ENCODE measurements at places on chromosomes 1 and 21. TPM values are rescaled to one million over a fixed set of nuclear protein-coding genes. Genes with fewer than 3 reads are reported as not detected.

The HHAT gene
- total RNA-seq: 2.8 TPM

The VWA1 gene
- total RNA-seq: 24.3 TPM

The NMNAT1 gene
- total RNA-seq: 21.8 TPM

The ETNK2 gene
- 3.2 TPM for total RNA-seq

The CRYZ gene
- total RNA-seq: 43.3 TPM

The ASTN1 gene
- 1.7 TPM for total RNA-seq

GRCh38 chr1:110915804-110916203 is 42.9 kb downstream of the CD53 start:
- DNase-seq: no peak

- no peak for DNase-seq
Observed at GRCh38 chr1:83910461-83910860, 88.5 kb downstream of the TTLL7 start.

DNA sequence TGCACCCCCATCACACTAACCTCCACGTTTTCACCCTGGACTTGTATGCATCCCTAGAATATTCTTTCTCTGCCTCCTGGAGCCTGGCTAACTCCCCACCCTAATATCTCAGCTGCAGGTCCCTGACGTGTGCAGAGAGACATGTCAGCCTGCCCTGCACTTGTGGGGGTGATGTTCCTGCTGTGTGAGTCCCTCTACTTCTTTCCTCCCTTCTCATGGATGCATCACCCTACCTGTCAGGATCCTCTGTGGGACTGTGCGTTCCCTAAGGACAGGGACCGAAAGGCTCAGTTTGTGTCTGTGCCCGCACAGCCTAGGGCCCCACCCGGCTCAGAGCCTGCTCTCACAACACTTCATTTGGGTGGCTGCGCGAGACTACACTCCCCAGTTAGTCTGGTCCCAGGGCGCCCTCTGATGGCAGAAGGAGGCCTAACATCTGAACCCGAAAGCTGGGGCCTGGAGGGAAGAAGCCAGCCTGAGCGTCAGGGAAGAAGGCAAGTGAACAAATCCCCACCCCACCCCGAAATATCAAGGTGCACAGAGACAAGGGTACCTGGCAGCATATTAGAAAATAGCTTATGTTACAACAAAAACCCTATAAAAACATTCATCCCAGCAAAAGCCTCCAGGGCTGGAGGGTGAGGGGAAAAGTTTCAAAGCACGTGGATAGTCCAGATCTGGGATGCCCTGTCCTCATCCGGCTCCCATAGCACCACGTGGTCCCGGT is 3.7 kb downstream of the CD52 start:
- DNase-seq: peak; percentile 90

Data from heart left ventricle (tissue), 16 donors.